ENCODE measurements at places on chromosomes 2 and 18.

DNA sequence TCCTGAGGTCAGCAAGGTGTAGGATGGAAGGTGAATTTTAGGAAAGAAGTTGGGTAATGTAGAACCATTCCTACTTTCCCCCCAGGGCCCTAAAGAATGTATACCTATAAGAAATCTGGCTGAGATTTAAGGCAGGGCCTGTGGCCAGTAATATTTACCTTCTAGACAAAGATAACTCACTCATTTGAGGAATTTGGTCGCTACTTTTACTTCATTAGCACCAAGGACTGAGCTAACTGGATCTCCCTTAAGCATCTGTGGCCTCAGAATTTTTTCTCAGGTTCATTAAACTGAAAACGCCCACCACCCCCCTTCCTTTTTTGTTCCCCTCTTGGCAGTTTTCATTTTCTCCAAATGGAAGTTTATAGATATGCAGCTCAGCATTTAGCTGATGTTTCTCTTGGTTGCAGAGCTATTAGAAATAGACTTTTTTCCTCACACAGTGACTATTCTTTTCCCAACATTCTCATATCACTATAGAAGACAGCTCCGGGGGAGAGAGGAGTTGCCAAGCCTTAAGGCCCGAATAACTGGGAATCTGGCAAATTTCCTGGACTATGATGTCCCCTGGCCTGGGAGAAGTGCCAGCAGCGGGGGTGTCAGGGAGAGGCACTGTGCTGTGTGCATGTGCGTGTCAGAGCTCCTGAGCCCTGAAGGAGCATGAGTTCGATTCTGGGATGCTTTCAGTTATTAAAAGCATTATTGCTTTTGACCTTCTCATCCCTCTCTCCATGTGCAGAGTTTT lies 310.9 kb downstream of the PRKCE start:
- DNase-seq = no peak

GRCh38 chr2:153311432-153311831 lies 167.1 kb downstream of the RPRM start:
- DNase-seq = no peak

DNA sequence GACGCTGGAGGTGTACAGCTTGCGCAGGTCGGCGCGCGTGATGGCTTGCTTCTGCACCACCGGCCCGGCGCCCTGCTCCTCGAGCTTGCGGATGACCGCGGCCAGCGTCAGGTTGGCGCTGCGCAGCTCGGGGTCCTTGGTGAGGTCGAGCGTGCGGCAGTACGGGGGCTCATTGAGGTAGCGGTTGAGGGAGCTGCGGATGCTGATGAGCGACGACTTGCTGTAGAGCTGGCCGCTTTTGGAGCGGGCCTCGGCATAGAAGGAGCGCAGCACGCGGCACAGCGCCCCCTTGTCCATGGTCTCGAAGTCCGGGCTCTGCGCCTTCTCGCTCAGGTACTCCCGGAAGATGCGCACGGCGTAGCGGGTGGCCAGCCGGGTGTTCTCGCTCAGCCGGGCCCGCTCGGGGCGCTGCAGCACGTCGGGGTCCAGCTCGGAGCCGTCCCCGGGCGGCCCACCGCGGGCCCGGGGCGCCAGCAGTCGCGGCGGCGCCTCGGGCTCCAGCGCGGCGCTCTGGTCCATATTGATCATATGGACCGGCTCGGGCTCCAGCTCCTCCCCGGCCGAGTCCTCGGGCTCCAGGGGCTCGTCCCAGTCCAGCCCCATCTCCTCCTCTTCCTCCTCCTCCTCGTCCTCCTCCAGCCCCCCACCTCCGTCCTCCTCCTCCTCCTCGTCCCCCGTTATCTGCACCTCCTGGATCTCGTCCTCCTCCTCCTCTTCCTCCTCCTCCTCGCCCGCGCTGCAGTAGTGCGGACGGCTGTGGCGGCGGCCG lies 523 bp downstream of the KCTD1 start:
- DNase-seq = peak; percentile 24

DNA sequence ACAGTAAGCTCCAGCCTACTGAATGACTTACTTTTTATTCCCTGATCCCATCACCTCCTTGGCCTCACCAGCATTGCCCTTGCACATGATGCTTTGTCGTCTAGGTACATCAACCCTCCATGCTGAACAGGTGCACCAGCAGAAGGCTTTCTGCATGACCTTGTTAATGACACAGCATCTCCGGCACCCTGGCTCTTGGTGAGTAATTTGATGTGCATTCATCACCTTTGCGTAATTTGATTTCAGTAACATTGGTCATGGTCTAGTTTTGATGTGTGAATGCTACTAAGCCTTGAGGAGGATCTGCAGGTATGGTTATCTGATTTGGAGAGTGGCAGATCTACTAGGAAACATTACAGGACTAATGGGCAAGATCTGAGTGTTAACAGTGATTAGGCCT lies 103.6 kb downstream of the STK39 start:
- no peak for DNase-seq

- DNase-seq = no peak
Observed at GRCh38 chr2:238496756-238497609, 70.3 kb downstream of the ASB1 start.

- no peak for DNase-seq
Observed at GRCh38 chr2:62177392-62178049, 18.4 kb upstream of the B3GNT2 start.

GRCh38 chr2:41716497-41716896 lies 331.3 kb upstream of the PKDCC start:
- no peak for DNase-seq

DNA sequence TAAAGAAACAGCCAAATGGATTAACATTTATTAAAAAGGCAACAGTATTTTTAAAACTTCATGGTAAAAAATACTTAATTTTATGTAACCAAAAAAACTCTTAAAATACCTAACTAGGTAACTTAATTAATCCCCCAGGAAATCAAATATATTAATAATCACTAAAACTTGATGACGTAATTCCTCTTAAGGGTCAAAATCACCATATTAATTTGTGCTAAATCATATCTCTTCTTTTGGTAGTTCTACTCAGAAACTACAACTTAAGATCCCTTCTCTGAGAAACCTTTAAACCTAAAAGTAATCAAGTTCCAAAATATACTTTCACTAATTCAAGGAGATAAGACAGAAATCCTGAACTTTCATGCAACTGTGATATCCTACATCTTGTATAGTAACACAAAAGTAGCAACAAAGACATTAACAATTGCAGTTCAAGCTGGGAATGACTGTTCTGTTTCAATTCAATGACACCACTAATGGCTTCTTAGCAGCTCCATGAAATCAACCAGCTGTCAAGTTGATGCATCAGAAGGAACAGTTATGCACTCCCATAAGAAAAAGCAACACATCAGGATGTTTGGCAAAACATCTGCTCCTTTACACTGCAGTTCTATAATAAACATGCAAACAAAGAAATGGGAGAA lies 4.0 kb downstream of the BAZ2B start:
- DNase-seq = no peak

GRCh38 chr2:20012282-20013125 lies at the start of gene MATN3:
Gene MATN3 (minus strand): TSS chr2:20012668. CDS start chr2:20012631, 37 bp downstream.
- DNase-seq = no peak

- no peak for DNase-seq
Observed at GRCh38 chr2:54613386-54613785, 110.1 kb upstream of the EML6 start.

DNA sequence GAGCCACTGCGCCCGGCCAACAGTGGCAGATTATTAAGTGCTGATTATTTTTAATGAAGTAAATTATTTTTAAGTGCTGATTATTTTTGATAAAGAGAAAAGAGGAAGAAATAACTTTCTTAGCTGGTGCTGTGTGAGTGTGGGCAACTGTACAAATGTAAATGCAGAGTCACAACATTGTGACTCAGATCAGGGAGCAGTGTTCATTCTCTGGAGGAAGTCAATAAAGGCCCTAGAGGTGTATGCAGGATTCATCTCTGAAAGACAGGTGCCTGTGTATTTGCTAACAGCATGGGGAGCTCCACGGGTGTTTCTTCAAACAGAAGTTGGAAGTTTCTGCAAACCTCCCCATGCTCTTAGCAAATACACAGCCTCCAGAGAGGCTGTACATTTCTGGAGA lies 6.2 kb downstream of the KRTCAP3 start:
- no peak for DNase-seq

DNA sequence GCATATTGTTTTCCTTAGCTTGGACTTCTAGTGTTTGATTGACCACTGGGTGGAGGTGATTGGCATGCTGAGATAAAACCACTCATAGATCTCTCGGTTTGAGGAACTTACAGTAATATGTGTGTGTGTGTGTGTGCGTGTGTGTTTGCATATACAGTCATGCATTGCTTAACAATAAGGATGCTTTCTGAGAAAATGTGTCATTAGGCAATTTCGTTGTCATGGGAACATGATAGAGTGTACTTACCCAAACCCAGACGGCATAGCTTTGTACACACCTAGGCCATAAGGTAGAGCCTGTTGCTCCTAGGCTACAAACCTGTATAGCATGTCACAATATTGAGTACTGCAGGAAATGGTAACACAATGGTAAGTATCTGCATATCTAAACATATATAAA lies 167.3 kb downstream of the NYAP2 start:
- DNase-seq = no peak

GRCh38 chr2:101146535-101146934 lies 4.6 kb downstream of the TBC1D8 start:
- DNase-seq = no peak

GRCh38 chr18:2998644-2999043 lies 14.3 kb downstream of the LPIN2 start:
- no peak for DNase-seq

- no peak for DNase-seq
Observed at GRCh38 chr2:42957109-42957860, 164.9 kb upstream of the HAAO start.

- no peak for DNase-seq
Observed at GRCh38 chr2:96872591-96873349, 2.9 kb upstream of the SEMA4C start.

GRCh38 chr2:230203110-230203676 lies 16.6 kb downstream of the SP110 start:
- DNase-seq = no peak

DNA sequence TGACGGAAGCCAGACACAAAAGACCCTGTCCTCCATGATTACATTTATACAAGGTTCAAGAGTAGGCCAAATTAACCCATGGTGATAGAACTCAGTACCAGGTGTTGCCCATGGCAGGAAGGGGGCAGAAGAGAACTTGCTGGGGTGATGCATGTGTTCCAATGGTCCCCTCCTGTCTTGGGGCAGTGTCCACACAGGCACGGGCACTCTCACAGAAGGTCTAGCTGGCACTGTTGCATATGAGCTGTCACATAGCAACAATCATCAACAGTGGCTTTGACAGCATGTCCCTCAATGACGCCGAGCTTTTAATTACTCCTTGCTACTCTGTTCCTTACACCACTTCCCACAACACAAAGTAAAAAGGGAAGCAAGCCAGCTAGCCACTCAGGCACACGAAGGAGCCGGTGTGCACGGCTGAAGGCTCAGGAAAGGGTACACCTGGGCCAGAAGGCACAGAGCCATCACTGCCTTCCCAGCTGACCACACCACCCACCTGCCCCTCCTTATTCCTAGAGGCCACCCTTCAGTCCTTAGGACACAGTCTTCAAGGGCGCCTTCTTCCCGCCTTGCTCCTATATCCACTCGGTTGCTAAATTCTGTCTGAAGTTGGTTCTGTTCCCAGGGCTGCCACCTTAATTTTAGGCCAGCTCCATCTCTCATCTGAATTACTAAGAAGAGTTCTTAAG lies 28.9 kb downstream of the RPL31 start:
- no peak for DNase-seq

DNA sequence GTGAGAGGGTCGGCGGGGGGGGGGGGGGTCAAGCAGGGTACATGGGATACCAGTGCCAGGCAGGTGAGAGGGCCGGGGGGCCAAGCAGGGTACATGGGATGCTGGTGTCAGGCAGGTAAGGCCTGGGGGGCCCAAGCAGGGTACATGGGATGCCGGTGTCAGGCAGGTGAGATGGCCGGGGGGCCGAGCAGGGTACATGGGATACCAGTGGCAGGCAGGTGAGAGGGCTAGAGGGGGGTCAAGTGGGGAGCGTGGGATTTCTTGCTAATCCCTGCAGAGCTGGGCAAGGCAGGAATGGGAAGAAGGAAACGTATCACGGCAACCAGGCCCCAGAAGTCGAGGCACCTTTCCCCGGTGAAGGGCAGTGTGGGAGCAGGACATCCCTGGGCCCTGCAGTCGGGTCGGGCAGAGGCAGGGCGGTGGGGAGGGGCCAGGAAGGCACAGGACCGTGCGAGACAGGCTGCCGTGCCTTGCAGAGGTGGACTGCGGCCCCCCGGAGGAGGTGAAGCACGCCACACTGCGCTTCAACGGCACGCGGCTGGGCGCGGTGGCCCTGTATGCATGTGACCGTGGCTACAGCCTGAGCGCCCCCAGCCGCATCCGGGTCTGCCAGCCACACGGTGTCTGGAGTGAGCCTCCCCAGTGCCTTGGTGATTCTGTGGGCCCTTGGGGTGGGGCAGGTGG lies 49.3 kb downstream of the MTERF4 start:
- DNase-seq = no peak

Data from stimulated activated CD8-positive, alpha-beta memory T cell treated with anti-CD3 and anti-CD28 coated beads, Interleukin-12 subunit alpha, Interleukin-12 subunit beta, amount 100 ng/mL, for 4 hours (primary cell).